HL-60 (cell line): ENCODE measurements at places on chromosomes 5 and 9.

DNA sequence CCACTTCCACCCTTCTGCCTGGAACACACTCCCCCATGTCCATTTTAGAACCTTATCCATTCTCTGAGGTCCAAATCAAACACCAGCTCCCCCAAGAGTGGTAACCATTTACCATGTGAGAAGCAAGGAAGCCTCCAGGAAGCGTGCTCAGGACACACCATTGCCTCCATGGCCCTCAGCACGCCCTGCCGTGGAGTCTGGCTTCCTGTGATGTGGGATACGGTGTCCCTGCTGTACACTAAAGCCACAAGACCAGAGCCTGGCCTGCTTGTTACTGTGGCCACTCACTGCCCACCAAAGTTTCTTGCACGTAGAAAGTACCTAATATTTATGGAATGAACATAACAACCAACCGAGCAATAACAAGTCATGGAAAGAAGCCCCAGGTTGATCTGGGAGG, 151.7 kb downstream of the SEMA5A start:
- DNase-seq: no peak

DNA sequence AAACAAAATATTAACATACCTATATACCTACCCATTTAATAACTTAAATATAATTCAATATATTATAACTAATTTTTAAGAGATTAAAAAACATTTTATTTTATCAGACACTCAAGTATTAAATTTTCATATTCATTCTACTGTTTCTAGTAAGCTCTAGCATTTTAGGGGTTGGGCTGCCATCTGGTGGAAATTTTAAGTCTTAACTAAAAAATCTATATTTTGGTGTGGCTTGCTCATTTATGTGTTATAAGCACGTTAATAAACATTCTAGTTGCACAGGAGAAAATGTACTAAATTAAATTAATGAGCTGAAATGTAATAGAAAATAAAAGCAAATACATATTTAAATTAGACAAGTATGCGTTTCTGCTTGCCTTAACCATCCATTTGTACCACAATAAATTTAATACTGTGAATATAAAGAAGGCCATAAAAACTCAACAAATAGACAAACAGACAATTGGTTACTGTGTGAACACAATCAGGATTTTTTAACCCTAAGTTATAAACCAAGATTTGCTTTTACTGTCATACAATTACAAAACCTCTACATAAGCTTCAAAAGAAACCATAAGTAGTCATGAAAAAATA, 1728.3 kb upstream of the CDH9 start:
- DNase-seq: peak; percentile 25

GRCh38 chr9:79490657-79491248, 81.0 kb upstream of the TLE4 start:
- peak; percentile 35 for DNase-seq

DNA sequence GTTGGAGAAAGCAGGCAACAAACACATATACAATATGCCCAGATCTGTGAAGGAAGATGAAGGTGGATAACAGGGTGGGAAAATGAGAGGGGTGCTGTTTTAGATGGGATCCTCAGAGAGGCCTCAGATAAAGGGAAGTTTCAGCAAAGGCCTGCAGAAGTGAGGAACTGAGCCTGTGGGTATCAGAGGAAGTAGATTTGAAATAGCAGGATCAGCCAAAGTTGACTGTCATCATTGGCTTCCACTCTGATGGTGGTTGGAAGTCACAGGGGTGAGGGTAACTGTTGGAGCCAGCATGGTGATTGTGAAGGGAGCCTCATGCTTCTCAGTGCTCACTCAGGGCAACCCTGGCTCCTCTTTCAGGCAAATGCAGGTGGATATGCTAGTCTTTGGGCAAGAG, 607.2 kb upstream of the CLINT1 start:
- DNase-seq: no peak

DNA sequence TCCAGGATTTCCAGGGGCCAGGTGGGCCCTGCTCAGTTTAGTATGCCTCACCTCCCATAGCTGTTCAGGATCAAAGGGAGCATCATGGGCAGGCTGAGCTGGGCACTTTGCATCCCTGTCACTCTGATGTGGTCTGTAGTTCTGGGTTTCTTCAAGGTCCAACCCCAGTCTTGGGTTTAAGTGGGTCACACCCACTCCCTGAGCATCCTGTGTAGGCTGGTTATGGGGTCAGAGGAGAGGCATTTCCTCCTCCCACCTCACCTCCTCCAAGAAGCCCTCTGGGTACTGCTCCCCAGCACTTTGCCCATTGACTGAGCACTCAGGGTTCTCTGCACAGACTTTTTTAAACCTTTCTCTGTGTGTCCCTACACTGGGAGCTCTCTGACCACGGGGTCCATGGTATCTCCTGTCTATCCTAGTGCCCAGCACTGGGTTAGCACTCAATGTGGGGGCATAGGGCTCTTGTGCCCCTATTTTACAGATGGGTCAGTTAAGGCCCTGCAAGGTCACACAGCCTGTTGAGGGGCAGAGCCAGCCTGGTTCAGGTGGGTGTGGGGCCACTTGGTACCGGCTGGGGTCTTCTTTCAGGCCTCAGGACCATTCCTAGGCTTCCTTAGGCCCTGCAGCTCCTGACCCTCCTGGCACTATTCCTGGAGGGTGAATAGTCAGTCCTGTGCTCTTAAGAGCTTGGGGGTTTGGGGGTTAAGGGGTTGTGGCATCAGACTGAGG, 19.0 kb downstream of the CXXC5 start:
- DNase-seq: no peak
